NCI-H460 (cell line): ENCODE measurements at places on chromosomes 16 and 17.

- no peak for DNase-seq
Observed at GRCh38 chr17:48228720-48229119, 121.2 kb downstream of the SNX11 start.

- DNase-seq, result no peak
Observed at GRCh38 chr17:76732734-76733617, 4.2 kb downstream of the SRSF2 start.

- DNase-seq, result no peak
Observed at GRCh38 chr16:85695196-85696128, 6.7 kb upstream of the GINS2 start.

- no peak for DNase-seq
Observed at GRCh38 chr16:78844682-78845081, 745.2 kb downstream of the WWOX start.

DNA sequence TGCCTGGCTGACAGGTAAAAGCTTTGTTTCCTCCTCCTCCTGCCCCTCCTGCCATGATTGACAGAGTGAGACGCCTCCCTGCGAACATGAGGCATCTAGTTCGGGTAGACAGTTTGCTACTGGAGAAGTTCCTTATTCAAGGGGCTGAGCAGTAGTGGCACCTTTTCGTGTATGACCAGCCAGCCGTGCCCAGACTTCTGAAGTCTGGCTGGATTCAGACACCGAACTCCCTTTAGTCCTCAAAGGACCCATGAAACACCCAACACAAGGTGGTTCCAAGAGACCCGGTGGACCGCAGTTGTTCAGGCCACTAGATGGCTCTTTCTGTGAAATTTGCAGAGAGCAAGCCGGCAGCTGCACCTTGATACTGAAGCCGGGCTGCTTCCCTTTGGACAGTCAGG lies 192.8 kb downstream of the XYLT1 start:
- no peak for DNase-seq
